AG09319 (cell line): ENCODE measurements at places on chromosomes 12 and 14.
A peak's percentile ranks its signal among the peaks of the same experiment; 100 is the strongest.

DNA sequence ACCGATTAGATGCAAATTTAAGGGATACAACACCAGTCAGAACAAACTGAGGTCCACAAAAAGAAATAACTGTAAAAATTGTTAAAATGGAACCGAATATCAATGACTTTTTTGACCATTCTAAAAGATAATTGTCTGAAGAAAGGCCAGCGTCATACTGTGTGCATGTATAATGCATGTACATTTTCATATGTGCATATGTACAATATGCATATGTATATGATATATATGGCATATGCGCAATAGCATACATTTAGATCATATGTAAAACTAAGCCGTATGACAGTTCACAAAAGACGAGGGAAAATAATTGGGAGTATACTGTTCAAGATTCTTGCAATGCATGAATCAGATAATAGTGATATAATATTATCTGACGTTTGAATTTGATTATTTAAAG, 475.8 kb upstream of the TMEM132C start:
- DNase-seq: no peak

DNA sequence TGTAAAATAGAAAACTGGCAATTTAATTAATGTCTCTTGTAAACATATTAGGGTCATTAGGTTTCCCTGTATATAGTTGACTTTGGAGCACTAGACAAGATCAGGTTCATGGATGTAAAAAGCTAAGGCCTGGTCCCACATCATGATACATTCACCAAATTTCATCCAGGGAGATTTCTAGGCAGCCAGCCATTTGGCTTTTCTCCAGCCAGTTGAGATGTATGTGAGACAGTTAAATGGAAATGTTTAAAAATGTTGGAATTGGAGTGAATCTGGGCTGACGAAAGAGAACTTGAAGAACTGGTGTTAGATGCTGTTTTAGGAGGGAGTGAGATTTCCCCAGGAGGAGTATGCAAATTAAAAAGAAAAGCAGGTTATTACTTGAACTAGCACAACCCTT, 41.8 kb upstream of the CLEC14A start:
- no peak for DNase-seq

GRCh38 chr12:122449317-122449716, 26.8 kb upstream of the CLIP1 start:
- DNase-seq: peak; percentile 38

DNA sequence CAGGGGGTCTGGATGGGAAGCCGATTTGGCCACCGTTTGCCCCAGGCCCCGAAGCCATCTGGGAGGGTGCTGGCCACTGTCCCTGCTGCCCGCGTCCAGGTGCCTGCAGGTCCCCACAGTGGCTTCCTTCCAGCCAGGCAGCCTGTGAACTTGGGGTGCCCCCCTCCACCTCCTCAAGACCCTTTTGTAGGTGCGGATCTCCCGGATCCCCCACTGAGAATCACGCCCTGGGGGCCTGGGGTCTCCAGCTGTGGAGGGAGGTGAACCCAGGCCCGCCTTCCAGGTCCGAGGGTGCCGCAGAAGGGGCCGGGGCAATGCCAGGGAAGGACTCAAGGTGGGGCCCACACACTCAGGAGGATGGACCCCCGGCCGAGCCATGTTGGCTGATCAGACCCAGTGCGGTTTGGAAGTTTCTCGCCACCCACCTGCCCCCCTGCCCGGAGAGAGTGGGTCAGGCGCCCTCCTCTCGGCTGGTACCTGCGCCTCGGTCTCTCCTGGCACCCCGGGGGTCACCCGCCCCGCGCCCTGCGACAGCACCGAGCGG, 1.7 kb downstream of the MMP17 start:
- DNase-seq: no peak

GRCh38 chr12:67042697-67043131, 226.4 kb upstream of the CAND1 start:
- no peak for DNase-seq

GRCh38 chr14:77309131-77309530, 11.6 kb downstream of the POMT2 start:
- no peak for DNase-seq

DNA sequence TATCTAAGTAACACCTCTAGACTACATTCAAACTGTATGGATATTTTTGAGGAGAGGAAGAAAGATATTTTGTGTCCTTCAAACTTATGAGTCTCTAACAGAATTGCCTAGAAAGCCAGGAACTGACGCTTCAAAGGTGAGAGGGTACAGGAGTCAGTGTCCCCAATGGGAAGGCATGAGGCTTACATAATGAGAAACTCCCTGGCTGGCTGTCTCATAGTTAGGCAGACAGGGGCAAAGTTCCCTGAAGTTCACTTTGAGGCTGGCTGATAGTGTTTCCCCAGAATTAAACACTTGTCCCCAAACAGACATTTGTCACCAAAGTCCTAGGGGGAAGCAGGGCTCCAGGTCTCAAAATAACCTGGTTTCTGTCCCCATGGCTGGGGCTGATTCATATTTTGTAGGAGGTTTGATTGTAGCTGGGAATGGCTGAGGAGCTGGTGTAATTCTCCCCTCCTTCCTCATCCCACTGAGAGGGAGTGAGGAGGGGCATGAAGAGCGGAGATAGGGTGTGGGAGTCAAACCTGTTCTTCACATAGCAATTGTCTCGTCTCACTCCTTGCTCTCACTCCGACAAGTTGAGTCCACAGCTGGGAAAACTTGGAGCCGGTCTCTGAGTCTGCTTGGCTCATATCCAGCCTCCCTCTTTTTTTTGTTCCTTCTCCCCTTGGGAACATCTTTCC, 56.4 kb upstream of the CISTR start:
- DNase-seq: no peak

DNA sequence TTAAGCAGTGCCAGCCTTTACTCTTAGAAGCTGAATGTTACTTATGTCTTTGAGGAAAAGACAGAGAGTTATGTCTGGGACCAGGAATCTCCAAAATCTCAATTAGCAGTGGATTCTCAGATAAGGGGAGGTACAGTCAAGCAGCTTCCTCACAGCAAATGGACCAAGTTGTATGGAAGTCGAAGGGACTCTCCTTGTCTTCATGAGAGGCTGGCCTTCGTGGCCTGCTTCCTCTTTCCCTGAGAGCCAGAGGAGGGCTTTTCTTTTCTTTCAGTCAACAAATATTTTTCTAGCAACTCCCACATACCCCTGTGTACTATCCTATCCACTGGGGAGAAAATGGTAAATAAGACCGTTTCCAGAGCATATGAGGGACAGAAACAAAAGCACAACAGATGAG, 6.6 kb upstream of the WNT5B start:
- DNase-seq: no peak

DNA sequence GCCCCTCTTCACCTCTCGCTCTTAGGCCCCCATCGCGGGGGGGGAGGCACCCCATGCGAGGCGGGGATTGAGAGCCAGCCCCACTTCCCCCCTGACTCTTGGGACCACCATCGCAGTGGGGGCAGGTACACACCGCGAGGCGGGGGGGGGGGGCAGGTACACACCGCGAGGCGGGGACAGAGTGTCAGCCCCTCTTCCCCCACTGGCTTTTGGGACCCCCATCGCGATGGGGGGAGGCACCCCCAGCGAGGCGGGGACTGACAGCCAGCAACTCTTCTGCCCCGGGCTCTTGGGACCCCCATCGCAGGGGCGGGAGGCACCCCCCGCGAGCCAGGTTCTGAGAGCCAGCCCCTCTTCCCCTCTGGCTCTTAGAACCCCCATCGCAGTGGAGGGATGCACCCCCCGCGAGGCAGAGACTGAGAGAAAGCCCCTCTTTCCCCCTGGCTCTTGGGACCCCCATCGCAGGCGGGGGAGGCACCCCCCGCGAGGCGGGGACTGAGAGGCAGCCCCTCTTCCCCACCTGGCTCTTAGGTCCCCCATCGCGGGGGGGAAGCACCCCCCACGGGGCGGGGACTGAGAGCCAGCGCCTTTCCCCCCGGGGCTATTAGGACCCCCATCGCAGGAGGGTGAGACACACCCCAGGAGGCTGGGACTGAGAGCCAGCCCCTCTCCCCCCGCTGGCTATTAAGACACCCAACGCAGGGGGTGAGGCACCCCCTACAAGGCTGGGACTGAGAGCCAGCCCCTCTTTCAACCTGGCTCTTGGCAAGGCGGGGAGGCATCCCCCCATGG, 196.5 kb upstream of the PZP start:
- DNase-seq: no peak

DNA sequence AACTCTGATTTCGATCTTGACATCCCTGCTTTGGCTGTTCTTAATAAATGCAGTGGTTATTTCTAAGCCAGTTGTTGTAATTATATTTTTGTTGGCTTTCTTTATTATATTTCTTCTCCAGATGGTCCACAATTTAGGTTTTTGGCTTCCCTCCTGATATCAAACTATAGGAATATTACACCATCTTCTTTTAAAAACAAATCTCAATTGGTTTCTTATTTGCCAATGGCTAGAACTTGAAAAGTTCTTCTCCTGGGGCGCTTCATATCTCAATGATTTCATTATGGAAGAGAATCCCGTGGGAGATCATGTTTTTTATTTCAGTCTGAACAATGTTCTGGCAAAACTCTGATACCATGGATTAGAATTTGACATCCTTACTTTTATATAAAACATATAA, 292.3 kb downstream of the FLRT2 start:
- DNase-seq: no peak

DNA sequence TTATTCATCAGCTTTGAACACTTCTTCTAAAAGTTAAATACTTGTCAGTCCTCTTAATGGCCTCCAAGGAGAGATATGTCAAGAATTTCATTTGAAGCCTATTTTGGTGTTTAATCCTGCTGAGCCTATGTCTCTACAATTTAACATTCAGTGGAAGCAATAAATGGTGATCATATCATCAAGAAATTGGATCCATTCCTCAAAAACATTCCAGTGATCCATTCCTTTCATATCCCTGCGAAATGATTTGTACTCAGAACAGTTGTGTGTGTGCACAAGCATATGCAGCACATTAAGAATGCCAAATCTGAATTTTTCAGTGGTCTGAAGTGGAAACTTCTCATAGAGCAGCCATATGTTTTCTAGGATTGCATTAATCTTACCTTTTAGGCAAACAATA, 373.7 kb upstream of the SYT1 start:
- no peak for DNase-seq

GRCh38 chr14:77120771-77121743, 20.5 kb downstream of the ZDHHC22 start:
- DNase-seq: no peak

DNA sequence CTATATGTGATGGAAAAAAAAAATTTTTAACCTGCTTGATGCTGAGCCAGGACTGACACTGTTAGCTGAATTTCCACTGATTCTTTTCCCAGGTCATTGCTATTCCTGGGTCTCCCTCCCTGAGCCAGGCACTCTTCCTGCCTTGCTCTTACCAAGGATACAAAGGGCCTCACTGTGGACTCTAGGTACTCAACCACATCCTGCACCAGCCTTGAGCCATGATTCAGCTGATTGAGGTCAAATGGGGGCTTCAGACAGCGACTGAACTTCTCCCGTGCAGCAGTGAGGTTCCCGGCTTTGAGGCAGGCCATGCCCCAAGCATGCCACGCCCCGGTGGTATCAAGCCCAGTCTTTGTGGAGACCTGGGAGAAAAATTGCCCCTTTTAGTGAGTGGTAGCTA, 54.3 kb downstream of the ZFYVE26 start:
- no peak for DNase-seq

DNA sequence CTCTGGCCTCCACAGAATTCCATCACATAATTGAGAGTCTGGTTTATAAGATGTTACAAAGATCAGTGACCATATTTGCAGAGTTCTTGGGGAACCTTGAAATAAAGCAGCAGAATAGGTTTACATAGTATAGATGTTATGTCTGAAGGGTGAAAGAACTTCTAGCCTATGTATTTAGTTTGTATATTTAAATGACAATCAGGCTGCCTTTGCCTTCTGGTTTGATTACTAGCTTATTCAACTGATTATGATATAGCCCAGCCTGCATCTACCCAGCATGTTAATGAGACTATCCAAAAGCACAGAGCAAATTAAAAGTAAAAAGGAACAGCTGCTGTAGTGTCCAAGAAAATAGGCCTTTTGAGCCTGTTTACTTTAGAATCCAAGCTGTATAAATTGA, 85.3 kb downstream of the APAF1 start:
- DNase-seq: no peak

DNA sequence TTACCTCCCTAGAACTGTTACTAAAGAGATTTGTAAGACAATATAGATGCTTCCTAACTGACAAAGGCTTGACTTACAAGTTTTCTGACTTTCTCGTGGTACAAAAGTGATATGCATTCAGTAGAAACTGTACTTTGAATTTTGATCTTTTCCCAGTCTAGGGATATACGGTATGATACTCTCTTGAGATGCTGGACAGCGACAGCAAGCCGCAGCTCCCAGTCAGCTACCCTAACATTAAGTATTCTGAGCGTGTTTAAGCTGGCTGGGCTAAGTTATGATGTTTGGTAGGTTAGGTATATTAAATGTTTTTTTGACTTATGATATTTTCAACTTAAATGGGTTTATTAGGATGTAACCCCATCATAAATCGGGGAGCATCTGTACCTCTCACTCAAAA, 55.2 kb upstream of the CDKL1 start:
- no peak for DNase-seq

DNA sequence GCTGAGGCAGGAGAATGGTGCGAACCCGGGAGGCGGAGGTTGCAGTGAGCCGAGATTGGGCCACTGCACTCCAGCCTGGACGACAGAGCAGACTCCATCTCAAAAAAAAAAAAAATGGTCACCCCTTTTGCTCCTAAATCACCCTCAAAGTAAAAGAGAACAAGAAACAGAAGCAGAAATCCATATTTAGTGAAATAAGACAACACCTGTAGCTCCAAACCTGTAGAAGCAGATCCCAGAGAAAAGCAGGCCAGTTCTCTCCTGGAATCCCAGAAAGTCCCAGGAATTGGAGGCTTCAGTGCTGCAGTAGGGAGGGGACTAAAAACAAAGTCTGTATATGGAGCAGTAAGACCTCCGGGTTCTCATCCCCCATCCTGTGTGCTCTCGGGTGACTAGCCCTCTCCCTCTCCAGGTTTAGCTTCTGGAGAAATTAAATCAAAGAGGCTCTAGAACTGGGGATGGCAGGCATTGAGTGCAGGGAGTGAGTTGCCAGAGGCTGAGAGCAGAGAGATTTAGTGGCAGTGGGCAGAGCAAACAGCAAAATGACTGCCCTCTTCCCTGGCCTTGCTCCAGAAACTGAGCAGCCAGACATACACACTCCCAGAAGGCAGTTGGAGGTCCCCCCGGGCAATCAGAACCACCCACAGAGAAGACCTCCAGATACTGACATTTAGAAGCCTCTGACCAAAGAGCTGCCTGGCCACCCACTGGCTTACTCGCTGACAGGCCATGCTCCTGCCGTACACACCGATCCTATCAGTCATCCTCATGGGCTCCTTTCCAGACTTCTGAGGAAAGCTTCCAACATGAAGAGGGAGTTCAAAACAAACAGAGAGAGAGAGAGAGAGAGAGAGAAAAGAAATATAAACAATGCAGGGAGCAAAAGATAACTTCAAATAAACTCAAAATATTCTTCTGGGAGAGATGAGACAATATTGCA, 6.3 kb upstream of the MLXIP start:
- DNase-seq: peak; percentile 93
